Hematopoietic multipotent progenitor cell treated with erythropoietin and hydrocortisone succinate and interleukin-3 and kit ligand, for 4 days (in vitro differentiated cells): ENCODE measurements at places on chromosomes 6 and 20.

DNA sequence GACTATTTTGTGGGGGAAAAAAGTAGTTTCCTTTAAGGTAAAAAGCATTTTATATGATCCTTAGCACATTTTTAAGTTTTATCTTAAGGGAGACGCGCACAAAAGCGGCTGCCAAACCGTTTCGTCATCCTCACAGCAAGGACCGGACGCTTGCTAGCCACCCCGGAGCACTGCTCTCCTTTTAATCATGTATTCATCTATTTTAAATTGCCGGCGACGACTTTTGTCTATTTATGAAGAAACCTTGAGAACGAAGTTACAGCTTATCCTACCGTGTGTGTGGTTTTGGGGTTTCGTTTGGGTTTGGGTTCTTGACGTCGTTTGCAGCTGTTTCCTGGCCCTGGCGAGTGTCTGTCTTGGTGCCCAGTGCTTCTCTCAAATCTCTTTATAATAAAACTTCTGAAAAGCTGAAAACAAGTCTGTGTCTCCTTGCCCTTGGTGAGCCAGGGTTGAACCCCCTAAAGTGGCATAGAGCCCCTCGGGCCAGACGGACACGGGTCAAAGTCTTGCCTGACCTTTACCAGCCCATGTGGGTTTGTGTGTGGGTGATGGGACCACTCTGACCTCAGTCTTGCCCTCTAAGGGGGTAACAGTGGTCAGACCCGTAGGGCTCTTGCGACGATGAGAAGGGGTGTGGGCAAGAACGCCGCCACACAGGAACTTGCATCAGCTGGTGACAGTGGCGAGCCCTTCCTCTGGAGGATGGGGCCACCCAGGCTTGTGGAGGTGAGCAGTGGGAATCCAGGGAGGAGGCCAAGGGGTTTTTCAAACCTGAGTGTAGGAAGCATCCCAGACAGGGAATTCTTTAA, 117.6 kb downstream of the JPH2 start:
- peak; percentile 64 for DNase-seq

- peak; percentile 65 for DNase-seq
Observed at GRCh38 chr6:42279144-42279781, 61.6 kb upstream of the MRPS10 start.

DNA sequence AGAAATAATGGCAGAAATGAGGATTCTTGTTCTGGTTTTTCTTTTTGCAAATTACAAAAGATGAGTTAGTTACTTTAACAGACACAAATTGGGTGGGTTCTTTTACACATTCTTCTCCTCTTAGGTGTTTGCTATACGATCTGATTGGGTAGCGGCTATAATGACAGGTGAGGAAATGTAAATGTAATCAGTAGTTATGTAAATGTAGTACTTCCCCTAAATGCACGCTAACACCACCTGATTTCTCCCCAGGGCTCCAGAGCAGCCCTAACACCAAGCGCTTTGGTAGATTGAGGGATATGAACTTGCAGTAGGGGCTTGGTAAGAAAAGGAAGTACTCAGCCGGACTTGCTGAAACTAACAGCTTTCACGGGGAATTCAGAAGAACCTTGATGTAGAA, 499.4 kb upstream of the NOX3 start:
- peak; percentile 49 for DNase-seq

- DNase-seq, result no peak
Observed at GRCh38 chr6:137241481-137242038, 22.4 kb upstream of the IFNGR1 start.

DNA sequence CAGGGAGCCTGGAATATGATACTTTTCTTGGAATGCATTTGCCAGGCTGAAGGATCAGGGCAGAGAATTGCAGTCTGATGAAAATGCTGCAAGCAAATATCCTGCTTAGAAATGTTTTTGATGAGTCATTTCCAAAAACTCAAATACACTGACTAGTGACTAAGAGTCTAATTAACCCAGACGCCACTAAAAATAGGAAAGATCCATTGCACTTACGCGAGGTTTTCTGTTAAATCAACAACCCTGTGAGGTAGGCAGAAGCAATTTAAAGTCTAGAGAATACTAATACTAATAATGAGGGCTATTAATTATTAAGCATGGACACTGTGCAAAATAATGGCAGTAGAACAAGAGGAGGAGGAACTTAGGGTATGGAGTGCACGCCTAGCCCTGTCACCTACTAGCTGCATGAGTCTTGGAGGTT, 130.1 kb upstream of the DOK5 start:
- no peak for DNase-seq

DNA sequence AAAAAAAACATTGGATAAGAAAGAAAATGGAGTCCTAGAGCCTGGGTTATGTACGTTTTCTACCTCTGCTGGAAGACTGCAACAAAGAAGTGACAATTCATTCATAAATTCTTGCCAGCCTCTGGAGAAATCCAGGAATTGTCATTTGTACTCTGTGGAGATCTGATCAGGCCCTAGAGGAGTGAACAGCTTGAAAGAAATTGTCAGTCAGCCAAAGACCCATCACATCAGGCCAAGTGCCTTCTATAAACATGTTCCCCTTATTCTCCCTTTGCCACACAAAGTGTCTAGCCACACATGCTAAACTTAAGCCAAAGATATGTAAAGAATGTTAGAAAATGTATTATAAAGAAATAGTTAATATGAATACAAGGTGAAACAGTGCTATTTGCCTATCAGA, 152.4 kb downstream of the ADAT2 start:
- no peak for DNase-seq

GRCh38 chr20:31543966-31544598, 29.8 kb downstream of the HM13 start:
- DNase-seq, result no peak

- DNase-seq, result no peak
Observed at GRCh38 chr6:167811040-167811439, 15.7 kb upstream of the AFDN start.

DNA sequence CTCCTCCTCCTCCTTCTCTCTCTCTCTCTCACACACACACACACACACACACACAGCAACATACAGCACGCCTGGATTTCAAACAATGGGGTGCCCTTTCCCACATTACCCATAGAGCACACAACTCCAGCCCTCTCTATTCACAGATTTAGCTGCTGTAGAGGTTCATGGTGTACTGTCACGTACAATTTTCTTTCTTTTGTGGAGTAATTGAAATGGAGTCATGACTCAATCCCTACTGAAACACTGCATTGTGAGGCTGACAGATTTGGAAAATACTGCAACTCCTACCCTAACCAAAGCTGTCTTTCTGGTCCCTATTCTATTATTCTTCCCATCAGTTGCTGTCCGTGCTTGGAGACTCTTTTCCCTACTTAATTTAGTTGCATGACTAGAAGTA, 166.9 kb downstream of the EDN1 start:
- DNase-seq, result no peak

DNA sequence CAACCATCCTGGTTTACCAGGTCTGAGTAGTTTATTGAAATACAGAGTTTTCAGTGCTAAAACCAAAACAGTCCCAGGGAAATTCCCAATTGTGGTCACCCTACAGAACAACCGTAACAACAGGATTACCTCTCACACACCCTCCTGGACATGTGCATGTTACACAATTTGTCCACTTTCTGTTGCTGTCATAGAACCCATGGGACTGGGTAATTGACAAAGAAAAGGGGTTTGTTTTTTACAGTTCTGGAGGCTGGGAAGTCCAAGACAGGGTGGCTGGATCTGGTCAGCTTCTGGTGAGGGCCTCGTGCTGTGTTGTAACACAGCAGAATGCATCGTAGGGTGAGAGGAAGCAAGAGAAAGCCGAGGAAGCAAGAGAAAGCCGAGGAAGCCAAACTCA, 9.1 kb upstream of the ADA start:
- DNase-seq, result no peak

- no peak for DNase-seq
Observed at GRCh38 chr6:38234934-38235682, 404.6 kb downstream of the BTBD9 start.

- DNase-seq, result no peak
Observed at GRCh38 chr6:162307865-162308264, 419.7 kb downstream of the PRKN start.

DNA sequence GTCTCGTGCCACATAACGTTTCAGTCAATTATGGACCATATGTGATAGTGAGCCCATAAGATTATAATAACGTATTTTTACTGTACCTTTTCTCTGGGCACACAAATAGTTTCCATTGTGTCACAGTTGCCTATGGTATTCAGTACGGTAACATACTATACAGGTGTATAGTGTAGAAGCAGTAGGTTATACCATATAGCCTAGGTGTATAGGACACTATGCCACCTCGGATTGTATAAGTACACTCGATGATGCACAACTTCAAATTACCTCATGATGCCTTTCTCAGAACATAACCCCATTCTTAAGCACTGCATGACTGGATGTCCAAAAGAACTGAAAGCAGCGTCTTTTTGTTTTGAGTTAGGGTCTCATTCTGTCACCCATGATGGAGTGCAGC, 59.5 kb upstream of the MYO6 start:
- DNase-seq, result no peak

- DNase-seq, result peak; percentile 56
Observed at GRCh38 chr20:17511401-17511800, 19.8 kb downstream of the BFSP1 start.

- no peak for DNase-seq
Observed at GRCh38 chr6:120614723-120615122, 719.6 kb downstream of the TBC1D32 start.

- no peak for DNase-seq
Observed at GRCh38 chr20:6165346-6165745, 42.5 kb upstream of the FERMT1 start.

GRCh38 chr6:163468738-163469137, 54.2 kb downstream of the QKI start:
- DNase-seq, result no peak

DNA sequence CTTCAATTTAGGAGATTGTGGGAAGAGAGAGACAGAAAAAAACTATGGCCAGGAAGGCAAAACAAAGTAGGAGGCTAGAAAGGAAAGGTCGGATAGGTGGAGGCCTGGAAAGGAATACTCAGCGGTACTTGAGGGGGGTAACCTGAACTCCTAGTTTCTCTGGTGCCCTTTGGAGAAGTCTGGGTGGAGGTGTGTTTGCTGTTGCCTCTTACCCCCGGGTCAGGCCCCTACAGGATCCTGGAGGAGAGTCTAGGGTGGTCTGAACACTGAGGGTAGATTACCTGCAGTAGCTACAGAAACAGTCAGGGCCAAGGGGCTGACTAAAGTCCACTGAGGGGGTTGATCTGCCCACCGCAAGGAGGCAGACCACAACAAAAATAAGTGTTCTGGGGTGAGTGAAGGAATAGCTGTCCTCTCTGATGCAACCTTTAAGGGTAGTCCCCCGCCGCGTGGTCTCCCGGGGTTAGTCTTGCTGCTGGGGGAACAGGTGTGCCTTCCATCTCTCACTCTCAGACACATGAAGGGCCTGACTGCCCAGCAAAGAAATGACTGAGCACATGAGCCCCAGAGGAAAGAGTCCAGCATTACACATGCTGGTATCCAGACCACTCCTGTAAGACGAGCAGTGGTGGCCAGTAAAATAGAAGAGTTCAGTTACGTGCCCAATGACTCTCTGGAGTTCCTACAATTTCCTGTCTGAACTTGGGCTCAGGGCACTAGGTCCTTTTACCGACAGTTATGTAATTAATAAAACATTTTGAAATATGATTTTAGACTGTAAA, 59.5 kb downstream of the MTHFD1L start:
- no peak for DNase-seq

- peak; percentile 56 for DNase-seq
Observed at GRCh38 chr6:79250107-79250514, 15.6 kb upstream of the HMGN3 start.

- no peak for DNase-seq
Observed at GRCh38 chr6:63451238-63451637, 121.0 kb upstream of the LOC128125822 start.

DNA sequence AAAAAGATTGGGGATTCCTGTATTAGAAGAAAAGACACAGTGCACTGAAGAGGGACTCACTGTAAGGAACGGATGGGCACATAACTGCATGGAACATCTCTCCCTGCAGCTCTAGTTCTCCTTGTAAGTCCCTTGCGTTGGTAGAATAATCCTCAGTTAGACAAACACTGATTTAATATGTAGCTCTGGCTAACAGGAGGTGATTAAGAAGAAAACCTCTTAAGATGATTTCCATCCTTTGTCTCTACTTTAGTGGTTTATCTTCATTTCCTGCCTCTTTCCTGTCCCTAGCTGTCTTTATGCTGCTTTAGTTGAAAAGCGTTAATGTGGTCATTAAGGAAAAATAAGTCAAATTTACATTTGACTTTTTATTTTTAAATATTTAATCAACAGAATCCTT, 86.6 kb downstream of the SLC16A10 start:
- peak; percentile 14 for DNase-seq

GRCh38 chr6:53811746-53812145, 16.9 kb downstream of the LRRC1 start:
- no peak for DNase-seq

DNA sequence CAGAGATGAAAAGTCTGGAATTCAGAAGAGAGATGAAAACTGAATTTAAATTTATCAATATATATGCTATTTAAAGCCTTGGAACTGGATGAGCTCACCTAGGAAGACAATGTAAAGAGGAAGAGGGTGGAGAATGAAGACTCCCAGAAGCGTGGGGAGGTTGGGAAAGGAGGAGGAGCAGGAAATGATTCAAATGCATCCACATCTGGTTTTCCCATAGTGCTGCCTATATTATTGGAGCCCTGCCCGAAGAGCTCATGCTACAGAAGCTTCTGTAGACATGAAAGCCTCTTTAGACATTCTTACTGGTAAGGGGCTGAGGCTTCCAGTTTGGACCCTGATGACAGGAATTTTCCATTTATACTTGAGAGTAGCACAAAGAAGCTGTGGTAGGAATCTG, 19.2 kb downstream of the PDE7B start:
- no peak for DNase-seq

- DNase-seq, result no peak
Observed at GRCh38 chr6:73521351-73521985, 636 bp upstream of the EEF1A1 start.

DNA sequence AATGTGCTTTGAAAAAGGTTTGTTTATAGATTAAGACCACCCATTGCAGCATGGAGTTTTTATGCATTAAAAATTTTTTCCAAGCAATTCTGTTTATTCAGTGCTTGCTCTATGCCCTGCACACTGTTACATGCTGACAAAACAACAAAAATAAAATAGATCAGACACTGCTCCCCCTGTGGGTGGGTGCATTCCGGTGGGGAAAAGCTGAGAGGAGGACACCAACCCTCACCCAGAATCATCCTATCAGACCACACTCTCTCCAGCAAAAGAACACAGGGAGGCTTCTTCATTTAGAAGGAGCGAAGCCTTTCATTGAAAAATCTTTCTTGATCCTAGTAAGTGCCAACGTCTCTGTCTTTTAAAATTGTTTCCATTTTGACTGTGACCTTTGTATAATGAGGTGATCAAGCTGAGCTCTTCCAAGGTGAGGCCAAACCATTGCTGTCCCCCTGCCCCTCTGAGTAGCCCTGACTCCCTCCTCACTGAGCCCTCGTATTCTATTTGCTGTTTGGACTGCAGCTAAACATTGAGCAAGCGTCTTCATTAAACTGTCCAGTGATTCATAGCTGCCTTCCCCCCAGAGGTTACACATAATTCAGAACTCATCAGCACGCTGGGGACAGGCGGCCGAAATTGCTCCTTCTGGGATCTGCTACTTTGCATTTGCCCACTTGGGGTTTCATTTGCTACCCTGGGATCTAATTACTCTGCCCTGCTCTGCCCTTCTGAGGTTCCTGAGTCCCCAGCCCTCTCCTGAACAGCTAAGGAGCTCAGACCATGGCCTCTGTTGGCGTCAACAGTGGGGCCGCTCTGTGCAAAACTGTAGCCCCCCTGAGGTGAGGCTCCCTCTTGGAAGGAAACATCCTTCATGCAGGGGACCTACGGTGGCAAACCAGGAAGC, 102.4 kb downstream of the F13A1 start:
- DNase-seq, result no peak
